ENCODE measurements at places on chromosomes 6 and 20. TPM values are rescaled to one million over a fixed set of nuclear protein-coding genes. Genes with fewer than 3 reads are reported as not detected.

DNA sequence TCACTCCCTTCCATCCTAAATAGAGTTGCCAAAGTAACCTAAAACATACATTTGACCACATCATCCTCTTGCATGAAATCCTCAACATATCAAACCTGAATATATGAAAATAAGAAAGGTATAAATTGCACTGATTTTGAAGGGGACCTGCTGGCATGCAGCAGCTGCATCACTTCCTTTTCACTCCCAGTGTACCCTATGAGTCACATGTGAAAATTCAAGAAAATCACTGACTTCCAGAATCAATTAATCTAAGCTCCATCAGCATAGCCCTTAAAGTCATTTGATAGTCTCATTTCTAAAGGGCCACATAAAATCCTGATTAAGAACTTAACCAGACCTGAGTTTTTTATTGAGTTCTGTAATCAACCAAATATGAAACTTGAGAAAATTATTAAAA lies 24.3 kb downstream of the SNX14 start:
- no peaks in the 10 kb centered on the region for H3K4me1 ChIP-seq
- peaks cover 9% of the 10 kb centered on the region for H3K36me3 ChIP-seq
- H3K27ac ChIP-seq: no peak overlapping the region
- H3K4me3 ChIP-seq: no peak overlapping the region
- no peaks in the 10 kb centered on the region for H3K27me3 ChIP-seq
- DNase-seq: no peak

- H3K36me3 ChIP-seq: no peaks in the 10 kb centered on the region
- H3K27me3 ChIP-seq: peaks cover 9% of the 10 kb centered on the region
- no peaks in the 10 kb centered on the region for H3K4me1 ChIP-seq
These were observed 157.5 kb downstream of the BMP7 start for GRCh38 chr20:57108742-57109570.

GRCh38 chr6:124119596-124119995 lies 315.9 kb downstream of the NKAIN2 start:
- DNase-seq: no peak
- no peaks in the 10 kb centered on the region for H3K36me3 ChIP-seq
- no peaks in the 10 kb centered on the region for H3K4me1 ChIP-seq
- no peak overlapping the region for H3K27ac ChIP-seq
- no peak overlapping the region for H3K4me3 ChIP-seq

DNA sequence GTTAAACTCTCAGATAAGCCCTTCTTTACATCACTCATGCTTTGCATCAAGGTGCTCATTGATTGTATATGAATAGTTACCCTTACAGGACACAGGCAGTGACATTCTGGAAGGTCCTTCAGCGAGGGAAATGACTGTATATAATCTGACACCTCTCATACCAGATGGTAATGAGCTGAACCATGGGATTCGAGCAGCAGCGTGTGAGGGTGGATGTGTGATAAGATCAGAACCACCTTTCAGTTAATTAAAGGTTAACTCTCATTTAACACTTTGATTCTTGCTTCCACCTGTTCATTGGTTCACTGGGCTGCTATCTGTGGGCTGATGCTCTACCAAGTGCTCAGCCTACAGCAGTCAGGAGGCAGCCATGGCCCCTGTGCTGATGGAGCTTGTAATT lies 24.2 kb downstream of the NEDD9 start:
- H3K27ac ChIP-seq: no peak overlapping the region
- peaks cover 44% of the 10 kb centered on the region for H3K4me1 ChIP-seq
- no peak for DNase-seq
- no peaks in the 10 kb centered on the region for H3K36me3 ChIP-seq

GRCh38 chr6:164628302-164628931 lies 681.0 kb downstream of the C6orf118 start:
- H3K4me1 ChIP-seq: no peaks in the 10 kb centered on the region
- H3K36me3 ChIP-seq: no peaks in the 10 kb centered on the region
- H3K27me3 ChIP-seq: no peaks in the 10 kb centered on the region
- no peak overlapping the region for H3K27ac ChIP-seq
- no peak overlapping the region for H3K4me3 ChIP-seq
- DNase-seq: no peak

DNA sequence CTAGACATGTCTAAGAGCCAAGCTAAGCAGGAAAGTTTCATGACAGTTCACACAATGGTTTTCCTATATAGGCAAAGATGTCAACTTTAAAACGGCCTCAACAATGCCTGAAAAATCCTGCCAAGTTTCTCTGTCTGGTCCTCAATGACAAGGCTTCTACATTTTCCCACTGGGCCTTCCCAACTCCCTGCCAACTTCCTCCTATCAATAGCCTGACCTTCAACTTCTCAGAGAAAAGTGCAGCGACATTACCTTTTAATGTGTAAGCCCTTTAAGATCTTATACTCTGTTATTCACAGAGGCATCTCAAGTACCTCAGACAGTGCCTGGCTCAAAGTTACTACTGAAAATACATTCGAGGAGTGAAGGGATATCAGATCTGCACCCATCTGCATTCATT lies 56.2 kb upstream of the BTBD3 start:
- no peak overlapping the region for H3K27ac ChIP-seq
- H3K36me3 ChIP-seq: no peaks in the 10 kb centered on the region
- H3K4me3 ChIP-seq: no peak overlapping the region
- H3K4me1 ChIP-seq: peaks cover 10% of the 10 kb centered on the region

DNA sequence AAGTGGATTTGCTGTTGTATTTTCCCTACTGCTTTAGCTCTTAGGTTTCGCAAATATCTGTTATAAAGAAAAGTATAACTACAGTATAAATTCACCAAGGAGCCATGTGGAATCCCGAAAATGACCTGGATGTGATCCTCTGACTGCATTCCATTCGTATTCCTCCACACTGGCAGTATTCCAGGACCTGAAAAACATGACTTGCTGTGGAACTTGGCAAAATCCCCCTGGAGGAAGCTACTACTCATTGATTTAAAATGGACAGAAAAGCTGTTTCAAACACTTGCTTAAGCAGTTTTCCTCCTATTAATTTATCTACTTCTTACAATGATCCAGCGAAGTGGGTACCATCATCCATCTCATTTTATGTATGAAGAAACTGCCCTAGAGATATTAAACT lies 13.3 kb upstream of the ENPP5 start:
- no peak overlapping the region for H3K4me3 ChIP-seq
- no peaks in the 10 kb centered on the region for H3K36me3 ChIP-seq
- no peaks in the 10 kb centered on the region for H3K27me3 ChIP-seq
- H3K4me1 ChIP-seq: no peaks in the 10 kb centered on the region
- no peak overlapping the region for H3K27ac ChIP-seq

DNA sequence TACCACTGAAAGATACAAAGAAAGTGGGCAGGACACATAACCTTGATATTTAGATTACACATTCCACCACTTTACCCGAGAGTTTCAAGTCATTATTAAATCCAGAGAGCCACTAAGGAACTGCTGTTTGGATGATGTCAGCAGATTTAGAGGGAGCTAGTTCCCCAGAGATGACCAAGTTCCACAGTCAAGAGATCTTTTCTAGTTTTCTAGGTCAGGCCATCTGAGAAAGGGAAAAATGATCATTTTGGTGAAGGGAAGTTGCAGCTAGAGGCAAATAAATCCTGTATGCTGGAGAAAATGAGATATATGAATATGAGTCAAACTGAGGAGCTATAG lies 147.8 kb downstream of the HS3ST5 start:
- H3K36me3 ChIP-seq: no peaks in the 10 kb centered on the region
- H3K4me1 ChIP-seq: peaks cover 10% of the 10 kb centered on the region
- no peaks in the 10 kb centered on the region for H3K27me3 ChIP-seq
- H3K4me3 ChIP-seq: no peak overlapping the region
- DNase-seq: no peak
- H3K27ac ChIP-seq: no peak overlapping the region

GRCh38 chr6:157064502-157064901 lies 258.8 kb downstream of the TMEM242 start:
- no peak for DNase-seq
- no peak overlapping the region for H3K27ac ChIP-seq
- no peaks in the 10 kb centered on the region for H3K27me3 ChIP-seq
- no peaks in the 10 kb centered on the region for H3K36me3 ChIP-seq

GRCh38 chr6:1626481-1626880 lies 16.8 kb downstream of the FOXC1 start:
- H3K36me3 ChIP-seq: peaks cover 9% of the 10 kb centered on the region
- H3K4me1 ChIP-seq: peaks cover 79% of the 10 kb centered on the region
- DNase-seq: no peak

GRCh38 chr6:138104618-138105213 lies 2.5 kb downstream of the PERP start:
- H3K27ac ChIP-seq: no peak overlapping the region
- DNase-seq: no peak
- H3K4me1 ChIP-seq: peaks cover 22% of the 10 kb centered on the region
- no peaks in the 10 kb centered on the region for H3K36me3 ChIP-seq
- H3K27me3 ChIP-seq: peaks cover 9% of the 10 kb centered on the region

DNA sequence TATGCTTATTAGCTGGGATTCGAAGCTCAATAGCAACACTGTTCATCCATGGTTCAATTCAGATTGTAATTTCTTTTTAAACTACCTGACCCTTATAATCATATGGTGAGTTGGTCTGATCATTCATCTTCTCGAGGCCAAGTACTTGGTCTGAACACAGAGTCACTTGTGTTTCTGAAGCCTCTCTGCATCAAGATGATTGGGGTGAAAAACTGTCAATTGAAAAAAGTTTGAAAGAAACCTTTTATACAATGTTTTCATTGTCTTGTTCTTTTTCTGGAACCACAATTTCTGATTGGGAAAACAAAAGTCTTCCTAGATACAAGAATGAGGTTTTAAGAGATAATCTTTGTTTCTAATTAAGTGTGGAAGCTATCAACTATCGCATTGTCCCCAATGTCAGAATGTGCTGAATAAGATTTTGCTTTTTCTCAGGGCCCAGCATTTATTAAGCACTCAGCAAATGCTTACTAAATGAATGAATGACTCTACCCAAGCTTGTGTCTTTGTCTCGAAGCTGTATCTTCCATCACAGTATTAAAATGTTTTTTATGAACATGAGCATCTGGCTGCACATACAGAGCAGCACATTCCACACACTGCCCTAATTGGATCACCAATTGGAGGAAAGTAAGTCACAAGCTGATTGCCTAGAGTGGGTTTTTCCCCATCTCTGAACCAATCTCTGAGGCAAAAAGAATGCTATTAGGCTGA lies 45.0 kb upstream of the MOXD1 start:
- H3K4me3 ChIP-seq: no peak overlapping the region
- peaks cover 14% of the 10 kb centered on the region for H3K36me3 ChIP-seq
- H3K4me1 ChIP-seq: no peaks in the 10 kb centered on the region
- H3K27me3 ChIP-seq: no peaks in the 10 kb centered on the region

DNA sequence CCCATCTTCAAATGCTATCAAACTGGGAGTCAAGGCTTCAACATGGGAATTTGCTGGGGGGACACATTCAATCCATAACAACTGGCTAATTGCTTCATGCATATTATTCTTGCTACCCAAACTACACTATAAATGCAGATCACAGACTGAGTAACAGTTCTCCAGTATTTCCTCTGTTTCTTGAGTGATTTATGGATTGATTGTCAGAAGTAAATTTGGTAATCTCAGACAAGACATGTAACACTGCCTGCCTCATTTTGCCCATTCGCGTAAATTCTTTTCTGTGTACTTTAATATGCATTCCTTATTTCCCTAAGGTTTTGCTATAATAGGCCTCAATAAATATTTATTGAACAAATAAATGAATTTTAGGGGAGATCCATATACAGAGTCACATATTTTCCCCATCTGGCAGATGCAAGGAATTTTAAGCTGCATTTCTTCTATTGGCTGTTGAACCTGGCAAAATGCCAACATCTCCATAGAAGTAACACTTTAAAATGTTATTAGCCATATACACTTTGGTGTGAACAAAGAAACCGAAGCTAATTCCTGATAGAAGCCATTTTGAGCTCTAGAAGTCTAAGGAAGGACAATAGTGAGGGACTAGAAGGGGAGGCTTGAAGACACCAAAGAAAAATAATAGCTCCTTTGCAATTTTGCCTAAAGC lies 98.2 kb downstream of the QRSL1 start:
- no peak for DNase-seq
- no peak overlapping the region for H3K4me3 ChIP-seq
- no peaks in the 10 kb centered on the region for H3K4me1 ChIP-seq

DNA sequence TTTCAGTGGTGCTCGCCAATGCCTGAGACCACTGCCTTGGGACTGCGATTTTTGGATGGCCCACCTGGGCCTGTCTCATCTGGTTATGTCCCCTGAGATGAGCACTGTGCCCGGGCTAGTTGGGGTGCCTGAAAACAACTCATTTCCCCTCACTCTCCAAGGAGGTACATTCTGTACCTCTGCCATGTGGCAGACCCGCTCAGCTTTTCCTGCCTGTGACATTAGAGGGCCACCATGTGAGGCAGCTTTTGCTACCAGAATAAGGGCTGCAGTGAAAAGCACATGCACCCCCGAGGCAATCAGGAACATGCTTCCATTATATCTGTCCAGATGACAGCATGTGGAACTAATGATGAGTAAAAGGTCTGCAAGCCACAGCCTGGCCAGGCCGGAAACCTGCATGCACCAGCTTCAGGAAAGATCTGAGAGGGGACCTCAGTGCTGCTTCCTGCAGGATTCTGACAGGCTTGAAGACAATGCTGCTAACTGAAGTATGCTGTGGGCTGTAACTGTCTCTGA lies 11.3 kb upstream of the SRSF6 start:
- H3K27me3 ChIP-seq: peaks cover 5% of the 10 kb centered on the region
- H3K36me3 ChIP-seq: no peaks in the 10 kb centered on the region
- H3K4me3 ChIP-seq: no peak overlapping the region

DNA sequence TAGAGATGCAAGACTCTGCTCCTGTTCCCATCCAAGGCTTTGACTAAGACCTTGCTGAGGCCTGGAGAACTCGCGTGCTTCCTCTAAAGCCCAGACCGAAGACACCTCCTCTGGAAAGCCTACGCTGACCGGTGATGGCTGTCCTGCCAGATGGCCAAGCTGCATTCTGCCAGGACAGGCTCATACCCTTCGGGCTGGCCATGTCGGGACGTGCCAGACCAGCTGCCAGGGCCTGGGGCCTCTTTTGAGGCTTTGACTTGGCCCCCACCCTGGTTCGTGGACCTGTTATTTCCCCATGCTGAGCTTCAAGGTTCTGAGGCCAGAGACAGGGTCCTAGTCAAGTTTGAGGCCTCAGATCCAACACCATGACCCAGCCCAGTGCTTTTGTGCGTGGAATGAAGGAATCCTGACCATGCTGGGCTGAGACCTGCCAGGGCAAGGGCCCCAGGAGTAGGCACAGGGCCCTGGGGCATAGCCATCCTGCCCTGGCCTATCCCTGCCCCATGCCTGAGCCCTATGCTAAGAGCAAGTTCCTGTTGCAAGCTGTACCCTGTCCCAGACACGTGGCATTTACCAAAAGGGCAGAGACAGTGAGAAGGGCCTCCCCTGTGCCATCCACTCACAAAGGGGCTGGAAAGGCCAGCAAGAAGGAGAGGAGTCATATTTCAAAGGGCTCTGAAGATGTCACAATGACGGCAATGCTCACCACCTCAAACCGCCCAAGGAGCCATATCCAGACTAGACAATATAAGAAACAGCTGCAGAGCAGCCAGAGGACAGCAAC lies 42.8 kb downstream of the MRPL14 start:
- H3K27ac ChIP-seq: no peak overlapping the region
- no peak overlapping the region for H3K4me3 ChIP-seq
- peaks cover 2% of the 10 kb centered on the region for H3K27me3 ChIP-seq
- peaks cover 4% of the 10 kb centered on the region for H3K36me3 ChIP-seq
- no peaks in the 10 kb centered on the region for H3K4me1 ChIP-seq

The DDX43 gene
- not detected for total RNA-seq

The EYA2 gene
- not detected for total RNA-seq

The NT5E gene
- 47.1 TPM for total RNA-seq

The C20orf141 gene
- not detected for total RNA-seq

The EYS gene
- not detected for total RNA-seq

The CGA gene
- not detected for total RNA-seq

The HLA-DRB5 gene
- total RNA-seq: 0.82 TPM

Data from endothelial cell (in vitro differentiated cells).